ENCODE measurements at places on chromosomes 1 and 21. TPM values are rescaled to one million over a fixed set of nuclear protein-coding genes. Genes with fewer than 3 reads are reported as not detected.

Gene SOX13
- total RNA-seq, result 33.2 TPM

Gene CLCC1
- 25.5 TPM for total RNA-seq

Gene LRRC3
- 8.3 TPM for total RNA-seq

Gene INAVA
- 3.5 TPM for total RNA-seq

Gene PAFAH2
- 6.9 TPM for total RNA-seq

Gene TNFSF4
- 5.4 TPM for total RNA-seq

GRCh38 chr1:31761883-31762282 is 2.3 kb downstream of the ADGRB2 start:
- no peak for DNase-seq
- H3K4me3 ChIP-seq, result no peak overlapping the region
- H3K27ac ChIP-seq, result no peak overlapping the region
- peaks cover 42% of the 10 kb centered on the region for H3K4me1 ChIP-seq

DNA sequence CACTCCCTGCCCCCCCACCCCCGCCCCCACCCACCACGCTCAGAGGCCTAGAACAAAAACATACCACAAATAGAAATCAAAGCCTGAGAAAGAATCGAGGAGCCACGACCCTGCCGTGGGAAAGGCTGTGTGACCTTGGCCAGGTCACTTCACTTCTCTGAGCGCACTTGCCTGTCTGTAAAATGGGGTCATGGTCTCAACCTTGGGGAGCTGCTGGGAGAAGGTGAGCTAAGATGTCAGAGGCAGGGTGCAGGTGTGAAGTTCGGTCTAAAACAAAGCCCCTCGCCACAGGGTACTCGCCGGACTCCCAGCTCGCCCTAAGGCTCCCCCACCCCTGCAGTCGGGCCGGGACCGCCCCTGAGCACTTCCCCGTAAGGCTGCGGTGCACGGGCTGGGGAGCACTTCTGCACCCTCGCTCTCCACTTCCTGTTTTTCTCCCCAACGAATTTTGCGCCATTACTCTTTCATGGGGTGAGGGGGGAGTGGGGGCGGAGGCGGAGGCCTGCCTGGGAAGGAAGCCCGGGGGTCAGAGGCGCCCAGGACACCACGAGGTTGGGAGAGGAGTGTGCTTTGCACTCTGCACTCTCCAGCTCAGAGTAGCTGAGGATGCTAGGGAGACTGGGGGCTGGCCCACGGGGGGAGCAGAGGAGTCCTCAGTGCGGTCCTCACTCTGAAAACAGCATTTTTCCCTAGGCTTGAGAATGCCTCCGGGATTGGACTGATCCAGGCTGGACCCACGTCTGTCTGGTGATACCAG is 21.9 kb upstream of the PIK3CD start:
- H3K27ac ChIP-seq, result no peak overlapping the region
- no peak for DNase-seq
- H3K4me3 ChIP-seq, result peak overlapping the region; percentile 1
- H3K36me3 ChIP-seq, result no peaks in the 10 kb centered on the region
- peaks cover 4% of the 10 kb centered on the region for H3K4me1 ChIP-seq

GRCh38 chr1:200907611-200908097 is 13.0 kb downstream of the INAVA start:
- no peak overlapping the region for H3K4me3 ChIP-seq
- no peaks in the 10 kb centered on the region for H3K36me3 ChIP-seq
- H3K27me3 ChIP-seq, result no peaks in the 10 kb centered on the region
- H3K27ac ChIP-seq, result no peak overlapping the region

DNA sequence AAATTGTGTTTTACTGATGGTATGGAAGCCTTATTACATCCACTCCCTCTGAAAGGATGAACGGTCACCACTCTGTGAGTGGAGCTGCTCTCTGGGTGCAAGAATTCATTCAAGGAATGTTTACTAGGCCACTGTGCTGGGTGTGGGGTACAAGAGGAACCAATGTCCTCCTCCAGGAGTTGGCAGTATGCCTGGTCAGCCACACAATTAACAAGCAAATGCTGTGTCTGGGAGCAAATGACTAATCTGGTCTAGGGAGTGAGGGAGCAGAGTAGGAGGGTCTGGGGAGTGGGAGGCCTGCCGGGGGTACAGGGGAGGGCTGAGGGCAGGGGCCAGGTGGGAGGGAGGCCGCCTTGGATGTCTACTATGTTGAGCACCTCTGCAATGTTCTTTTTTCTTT is 27.2 kb upstream of the TDRD10 start:
- no peaks in the 10 kb centered on the region for H3K4me1 ChIP-seq
- H3K36me3 ChIP-seq, result no peaks in the 10 kb centered on the region
- H3K27ac ChIP-seq, result no peak overlapping the region
- H3K27me3 ChIP-seq, result no peaks in the 10 kb centered on the region
- DNase-seq, result no peak
- H3K4me3 ChIP-seq, result no peak overlapping the region

- no peak overlapping the region for H3K27ac ChIP-seq
- H3K4me3 ChIP-seq, result peak overlapping the region; percentile 61
- peak; percentile 30 for DNase-seq
- H3K4me1 ChIP-seq, result peaks cover 6% of the 10 kb centered on the region
- H3K27me3 ChIP-seq, result no peaks in the 10 kb centered on the region
- H3K36me3 ChIP-seq, result no peaks in the 10 kb centered on the region
These were observed 46.3 kb downstream of the UMODL1 start for GRCh38 chr21:42117229-42117966.

- no peak overlapping the region for H3K4me3 ChIP-seq
- no peak overlapping the region for H3K27ac ChIP-seq
- H3K36me3 ChIP-seq, result no peaks in the 10 kb centered on the region
These were observed 11.7 kb downstream of the TNN start for GRCh38 chr1:175079338-175079737.

DNA sequence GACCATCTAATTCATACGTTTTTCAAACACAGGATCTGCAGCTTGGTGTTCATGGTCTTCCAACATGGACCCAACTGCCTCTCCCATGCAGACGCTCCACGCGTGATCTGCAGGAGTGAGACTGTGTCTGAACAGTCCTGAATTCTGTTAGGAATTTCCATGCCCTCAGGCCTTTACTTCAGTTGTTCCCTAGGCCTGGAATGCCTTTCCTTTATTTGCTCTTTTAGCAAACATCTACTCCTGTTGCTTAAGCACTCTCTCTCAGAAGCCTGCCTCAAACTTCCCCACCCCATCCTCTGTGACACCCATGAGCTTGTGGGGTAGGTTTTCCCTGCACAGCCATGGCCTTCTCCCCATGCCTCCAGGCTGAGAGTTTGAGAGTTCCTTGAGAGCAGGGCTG is 73.7 kb downstream of the DMRTB1 start:
- no peak for DNase-seq
- no peaks in the 10 kb centered on the region for H3K4me1 ChIP-seq
- no peak overlapping the region for H3K27ac ChIP-seq
- H3K27me3 ChIP-seq, result no peaks in the 10 kb centered on the region
- no peak overlapping the region for H3K4me3 ChIP-seq

DNA sequence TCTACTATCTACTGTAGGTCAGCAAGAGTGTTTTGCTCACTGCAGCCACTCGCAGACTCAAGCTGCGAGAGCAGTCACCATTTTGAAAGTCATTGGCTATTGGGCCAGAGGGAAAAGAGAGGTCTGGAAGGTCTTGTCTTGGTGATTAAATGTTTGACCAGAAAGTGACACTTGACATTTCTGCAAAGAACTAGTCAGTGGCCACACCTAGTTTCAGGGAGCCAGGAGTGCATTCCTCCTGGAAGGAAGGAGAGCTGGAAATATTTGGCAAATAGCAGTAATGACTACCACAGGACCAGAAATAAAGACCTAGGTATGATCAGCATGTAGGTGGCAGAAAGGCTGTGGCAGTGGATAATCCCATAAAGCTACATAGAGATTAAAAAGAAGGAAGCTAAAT is 440.0 kb upstream of the PLXNA2 start:
- no peaks in the 10 kb centered on the region for H3K36me3 ChIP-seq
- peaks cover 3% of the 10 kb centered on the region for H3K4me1 ChIP-seq
- DNase-seq, result no peak
- H3K27me3 ChIP-seq, result no peaks in the 10 kb centered on the region

GRCh38 chr1:202248861-202249260 is 55.3 kb downstream of the LGR6 start:
- H3K4me3 ChIP-seq, result no peak overlapping the region
- H3K27me3 ChIP-seq, result no peaks in the 10 kb centered on the region
- no peak overlapping the region for H3K27ac ChIP-seq
- peaks cover 21% of the 10 kb centered on the region for H3K36me3 ChIP-seq
- DNase-seq, result no peak

DNA sequence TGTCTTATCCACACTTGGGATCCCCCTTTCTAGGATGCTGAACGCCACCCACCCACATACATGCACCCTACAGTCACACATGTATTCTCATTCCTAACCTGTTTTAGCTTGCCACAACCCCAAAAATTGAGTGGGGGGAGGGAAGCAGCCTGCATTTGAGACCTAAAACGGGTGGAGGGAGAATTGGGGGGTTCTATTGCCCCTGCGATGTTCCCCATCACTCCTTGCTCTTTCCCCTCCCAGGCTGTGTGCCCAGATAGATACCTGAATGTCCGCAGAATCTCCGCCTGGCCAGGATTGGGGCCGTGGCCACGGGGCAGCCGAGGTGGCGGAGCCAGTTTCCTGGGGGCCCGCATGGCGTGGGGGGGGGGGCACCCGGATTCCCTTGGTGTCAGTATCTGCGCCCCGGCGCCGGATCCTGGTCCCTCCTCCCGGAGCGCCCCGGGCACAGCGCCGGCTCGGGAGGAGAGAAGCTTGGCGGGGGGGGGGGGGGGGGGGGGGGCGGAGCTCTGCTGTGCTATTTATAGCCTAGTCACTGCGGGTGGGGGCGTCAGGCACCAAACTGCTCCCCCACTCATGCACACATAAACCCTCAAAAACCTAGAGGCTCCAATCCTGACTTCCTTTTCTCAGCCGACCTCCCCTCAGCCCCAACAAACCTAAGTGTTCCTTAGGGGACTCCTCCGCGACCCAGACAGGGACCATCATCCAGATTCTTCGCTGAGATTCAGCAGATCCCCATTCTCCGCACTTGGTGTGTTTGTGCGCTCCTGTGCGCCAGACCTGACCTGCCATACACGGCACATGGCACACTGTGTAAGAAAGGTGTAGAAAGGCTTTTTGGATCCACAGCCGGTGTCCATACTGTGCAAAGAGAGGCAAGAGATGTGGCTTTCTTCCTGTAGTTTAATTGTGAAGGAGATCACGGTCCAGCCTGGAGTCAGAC is 1.9 kb downstream of the ANKRD34A start:
- no peaks in the 10 kb centered on the region for H3K36me3 ChIP-seq
- peaks cover 45% of the 10 kb centered on the region for H3K4me1 ChIP-seq
- H3K27ac ChIP-seq, result peak overlapping the region; percentile 93
- no peaks in the 10 kb centered on the region for H3K27me3 ChIP-seq
- no peak for DNase-seq

DNA sequence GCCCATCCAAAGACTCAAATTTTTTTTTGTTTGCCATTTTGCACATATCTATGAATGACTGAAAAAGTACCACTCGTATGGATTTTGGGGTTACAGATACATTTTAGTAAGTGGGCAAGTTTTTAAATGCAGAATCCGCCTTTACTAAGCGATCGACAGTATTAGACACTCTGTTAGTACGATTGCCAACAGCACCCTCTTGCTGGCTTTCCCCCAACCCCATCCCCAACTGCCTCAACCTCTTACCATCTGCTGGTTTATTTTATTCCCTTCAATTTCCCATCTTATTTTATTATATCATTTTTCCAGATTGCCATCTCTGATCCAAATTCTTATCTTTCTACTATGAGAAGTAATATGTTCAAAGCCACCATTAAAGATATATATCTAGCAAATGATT is 244.8 kb downstream of the LRRIQ3 start:
- no peak for DNase-seq
- H3K27ac ChIP-seq, result no peak overlapping the region
- H3K36me3 ChIP-seq, result no peaks in the 10 kb centered on the region
- no peaks in the 10 kb centered on the region for H3K4me1 ChIP-seq
- H3K4me3 ChIP-seq, result no peak overlapping the region

GRCh38 chr1:187837787-187838186 is 1009.0 kb downstream of the PLA2G4A start:
- H3K36me3 ChIP-seq, result no peaks in the 10 kb centered on the region
- H3K27me3 ChIP-seq, result no peaks in the 10 kb centered on the region
- H3K4me3 ChIP-seq, result no peak overlapping the region
- no peaks in the 10 kb centered on the region for H3K4me1 ChIP-seq
- no peak for DNase-seq
- no peak overlapping the region for H3K27ac ChIP-seq

DNA sequence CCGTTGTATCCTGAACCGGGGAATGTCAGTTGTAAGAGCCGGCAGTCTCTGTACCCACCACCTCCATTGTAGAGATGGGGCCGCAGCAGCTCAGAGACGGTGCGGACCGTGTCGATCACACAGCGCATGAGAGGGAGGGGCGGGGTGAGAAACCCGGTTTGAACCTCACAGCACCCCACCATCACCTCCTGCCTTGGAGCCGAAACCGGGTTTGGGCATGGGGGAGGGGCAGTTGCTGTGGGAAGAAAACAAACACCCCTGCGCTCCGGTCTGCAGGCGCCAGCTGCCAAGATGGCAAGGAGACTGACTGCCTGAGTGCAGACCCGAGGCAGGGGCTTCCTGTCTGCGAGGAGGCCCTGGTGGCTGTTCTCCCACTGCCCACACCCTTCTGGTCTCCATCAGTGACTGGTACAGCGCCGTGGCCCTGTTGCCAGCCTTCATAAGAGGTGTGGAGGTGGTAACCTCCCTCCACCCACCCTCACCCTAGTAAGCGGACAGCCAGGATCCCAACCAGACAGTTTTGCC is 69.2 kb upstream of the SSBP3 start:
- H3K27me3 ChIP-seq, result no peaks in the 10 kb centered on the region
- peaks cover 12% of the 10 kb centered on the region for H3K4me1 ChIP-seq
- H3K36me3 ChIP-seq, result no peaks in the 10 kb centered on the region
- no peak for DNase-seq
- peak overlapping the region; percentile 68 for H3K4me3 ChIP-seq

DNA sequence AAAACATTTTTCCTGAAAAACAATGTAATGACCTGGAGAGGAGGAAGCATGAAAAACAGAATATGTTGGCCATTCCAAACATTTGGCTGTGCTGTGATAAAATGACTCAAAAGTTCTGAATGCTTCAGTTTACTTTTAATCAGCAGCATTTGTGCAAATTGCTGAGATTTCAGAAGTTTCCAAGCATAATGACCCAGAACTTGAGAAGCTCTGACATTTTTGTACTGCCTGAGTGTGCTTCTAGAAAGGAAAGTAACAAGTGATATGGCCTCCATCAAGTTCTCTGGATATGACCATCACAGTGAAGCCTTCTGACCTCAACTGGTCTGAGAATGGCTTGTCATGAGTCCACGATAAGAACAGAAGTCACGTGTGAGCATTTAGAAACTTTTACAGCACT is 283.4 kb upstream of the ZRANB2 start:
- no peaks in the 10 kb centered on the region for H3K36me3 ChIP-seq
- no peak for DNase-seq

DNA sequence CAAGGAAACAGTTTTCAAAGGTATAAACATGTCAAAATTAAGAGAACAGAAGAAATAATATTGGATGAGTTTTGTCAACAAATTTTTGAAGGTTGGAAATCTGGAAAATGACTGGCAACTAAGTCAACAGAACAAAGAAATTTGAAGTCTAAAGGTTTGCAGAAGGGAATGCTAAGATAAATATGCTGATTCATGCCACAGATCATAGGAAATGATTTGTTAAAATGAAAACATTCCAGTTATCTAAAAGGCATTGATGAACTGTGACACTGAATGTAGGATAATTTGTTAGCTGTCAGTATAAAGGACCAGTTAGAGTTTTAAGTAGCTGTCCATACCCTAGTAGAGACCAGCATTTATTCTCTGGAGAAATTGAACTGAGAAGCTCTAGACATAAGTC is 157.9 kb upstream of the CHRM3 start:
- H3K4me1 ChIP-seq, result no peaks in the 10 kb centered on the region
- no peak for DNase-seq
- H3K27me3 ChIP-seq, result no peaks in the 10 kb centered on the region
- no peak overlapping the region for H3K4me3 ChIP-seq
- no peaks in the 10 kb centered on the region for H3K36me3 ChIP-seq
- H3K27ac ChIP-seq, result no peak overlapping the region

Data from thoracic aorta (tissue), 2 donors.